ENCODE measurements at places on chromosomes 12 and 14. TPM values are rescaled to one million over a fixed set of nuclear protein-coding genes. Genes with fewer than 3 reads are reported as not detected.
A peak's percentile ranks its signal among the peaks of the same experiment; 100 is the strongest.

- no peaks in the 10 kb centered on the region for H3K36me3 ChIP-seq
- no peaks in the 10 kb centered on the region for H3K27me3 ChIP-seq
- DNase-seq = no peak
- no peak overlapping the region for H3K27ac ChIP-seq
These were observed 45.8 kb upstream of the FGD4 start for GRCh38 chr12:32353540-32353939.

Gene YAF2
- 54.5 TPM for polyA plus RNA-seq

DNA sequence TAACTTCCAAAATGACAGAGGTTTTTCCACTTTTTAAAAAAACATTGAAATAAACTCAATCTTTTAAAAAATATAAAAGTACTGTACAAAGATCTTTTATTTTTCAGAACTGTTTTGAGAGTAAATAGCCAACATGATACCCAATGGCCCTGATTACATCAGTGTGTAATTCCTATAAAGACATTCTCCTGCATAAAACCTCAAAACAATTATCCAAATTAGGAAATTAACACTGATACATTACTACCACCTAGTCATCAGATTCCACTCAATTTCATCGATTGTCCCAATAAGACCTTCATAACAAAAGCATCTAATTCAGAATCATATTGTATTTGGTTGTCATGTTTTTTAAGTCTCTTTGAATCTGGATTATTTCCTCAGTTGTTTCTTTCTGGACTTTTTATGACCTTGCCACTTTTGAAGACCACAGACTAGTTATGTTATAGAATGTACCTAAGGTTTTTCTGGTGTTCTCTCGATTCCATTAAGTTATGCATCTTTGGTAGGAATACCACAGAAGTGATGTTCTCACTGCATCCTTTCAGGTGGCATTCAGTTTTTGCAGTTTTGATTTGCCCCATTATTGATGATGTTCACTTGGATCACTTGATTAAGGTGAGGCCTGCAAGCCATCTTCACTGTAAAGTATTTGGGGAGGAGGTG is 4.0 kb upstream of the YEATS4 start:
- H3K36me3 ChIP-seq = no peaks in the 10 kb centered on the region
- H3K27me3 ChIP-seq = no peaks in the 10 kb centered on the region
- H3K4me3 ChIP-seq = no peak overlapping the region
- DNase-seq = no peak
- H3K27ac ChIP-seq = no peak overlapping the region
- H3K4me1 ChIP-seq = peaks cover 7% of the 10 kb centered on the region

- no peaks in the 10 kb centered on the region for H3K27me3 ChIP-seq
- H3K4me3 ChIP-seq = no peak overlapping the region
- no peaks in the 10 kb centered on the region for H3K36me3 ChIP-seq
- peaks cover 29% of the 10 kb centered on the region for H3K4me1 ChIP-seq
- H3K27ac ChIP-seq = peak overlapping the region; percentile 42
- DNase-seq = no peak
These were observed 62.5 kb upstream of the PYGL start for GRCh38 chr14:51006781-51007211.

Gene TMPRSS12
- polyA plus RNA-seq = not detected

Gene KLHL33
- polyA plus RNA-seq = 0.04 TPM

DNA sequence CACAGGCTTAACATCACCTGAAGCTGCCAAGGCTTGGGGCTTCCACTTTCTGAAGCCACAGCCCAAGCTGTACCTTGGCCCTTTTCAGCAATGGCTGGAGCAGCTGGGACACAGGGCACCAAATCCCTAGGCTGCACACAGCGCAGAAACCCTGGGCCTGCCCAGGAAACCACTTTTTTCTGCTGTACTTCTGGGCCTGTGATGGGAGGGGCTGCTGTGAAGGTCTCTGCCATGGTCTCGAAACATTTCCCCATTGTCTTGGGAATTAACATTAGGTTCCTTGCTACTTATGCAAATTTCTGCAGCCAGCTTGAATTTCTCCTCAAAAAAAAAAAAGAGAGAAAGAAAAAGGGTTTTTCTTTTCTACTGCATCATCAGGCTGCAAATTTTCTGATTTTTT is 219.1 kb downstream of the RPL10L start:
- no peaks in the 10 kb centered on the region for H3K27me3 ChIP-seq
- no peak overlapping the region for H3K4me3 ChIP-seq
- no peak overlapping the region for H3K27ac ChIP-seq
- no peaks in the 10 kb centered on the region for H3K36me3 ChIP-seq
- DNase-seq = no peak
- no peaks in the 10 kb centered on the region for H3K4me1 ChIP-seq

- no peak overlapping the region for H3K27ac ChIP-seq
- H3K4me1 ChIP-seq = peaks cover 26% of the 10 kb centered on the region
- DNase-seq = no peak
- no peaks in the 10 kb centered on the region for H3K27me3 ChIP-seq
- no peak overlapping the region for H3K4me3 ChIP-seq
These were observed 27.0 kb upstream of the AKAP5 start for GRCh38 chr14:64438181-64438841.

- H3K36me3 ChIP-seq = no peaks in the 10 kb centered on the region
- peak; percentile 56 for DNase-seq
- peak overlapping the region; percentile 84 for H3K4me3 ChIP-seq
- H3K4me1 ChIP-seq = peaks cover 13% of the 10 kb centered on the region
These were observed 1.1 kb downstream of the LRP6 start for GRCh38 chr12:12265571-12266388.

- H3K27me3 ChIP-seq = peaks cover 6% of the 10 kb centered on the region
- no peaks in the 10 kb centered on the region for H3K4me1 ChIP-seq
These were observed 75.1 kb downstream of the NRXN3 start for GRCh38 chr14:78245238-78245637.

- peaks cover 9% of the 10 kb centered on the region for H3K36me3 ChIP-seq
- H3K4me1 ChIP-seq = no peaks in the 10 kb centered on the region
- H3K27ac ChIP-seq = no peak overlapping the region
- no peak overlapping the region for H3K4me3 ChIP-seq
- no peak for DNase-seq
- H3K27me3 ChIP-seq = no peaks in the 10 kb centered on the region
These were observed 43.9 kb upstream of the TESC start for GRCh38 chr12:117143008-117143532.

DNA sequence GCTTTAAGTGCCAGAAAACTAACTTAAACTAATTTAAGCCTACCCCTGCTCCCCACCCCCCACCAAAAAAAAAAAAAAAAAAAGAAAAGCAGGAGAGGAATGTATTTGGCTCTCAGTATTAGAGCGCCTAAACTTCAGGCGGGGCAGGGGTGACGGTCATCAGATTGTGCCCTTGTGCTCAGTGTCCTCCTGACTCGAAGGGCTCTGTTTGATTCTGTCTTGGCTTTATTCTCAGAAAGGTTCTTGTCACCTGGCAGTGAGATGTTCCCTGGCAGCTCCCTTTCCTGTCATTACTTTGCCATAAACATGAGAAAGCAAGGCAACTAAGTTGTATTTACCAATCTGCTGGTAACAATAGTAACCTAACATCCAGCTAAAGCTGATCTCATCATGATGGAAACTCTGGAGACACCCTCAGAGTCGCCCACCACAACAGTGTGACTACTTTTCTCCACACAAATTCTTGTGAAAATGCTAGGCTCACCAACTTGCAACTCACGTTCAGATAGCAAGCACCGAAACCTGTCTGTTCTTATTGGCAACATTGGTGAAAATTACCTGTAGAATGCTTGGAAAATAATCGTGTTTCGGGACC is 39.0 kb upstream of the WNK1 start:
- H3K27me3 ChIP-seq = no peaks in the 10 kb centered on the region
- H3K27ac ChIP-seq = peak overlapping the region; percentile 41
- no peak for DNase-seq

- no peaks in the 10 kb centered on the region for H3K4me1 ChIP-seq
- no peaks in the 10 kb centered on the region for H3K36me3 ChIP-seq
- H3K27me3 ChIP-seq = peaks cover 11% of the 10 kb centered on the region
- no peak overlapping the region for H3K4me3 ChIP-seq
- no peak overlapping the region for H3K27ac ChIP-seq
These were observed 137.5 kb downstream of the CNTN1 start for GRCh38 chr12:40829738-40830144.

DNA sequence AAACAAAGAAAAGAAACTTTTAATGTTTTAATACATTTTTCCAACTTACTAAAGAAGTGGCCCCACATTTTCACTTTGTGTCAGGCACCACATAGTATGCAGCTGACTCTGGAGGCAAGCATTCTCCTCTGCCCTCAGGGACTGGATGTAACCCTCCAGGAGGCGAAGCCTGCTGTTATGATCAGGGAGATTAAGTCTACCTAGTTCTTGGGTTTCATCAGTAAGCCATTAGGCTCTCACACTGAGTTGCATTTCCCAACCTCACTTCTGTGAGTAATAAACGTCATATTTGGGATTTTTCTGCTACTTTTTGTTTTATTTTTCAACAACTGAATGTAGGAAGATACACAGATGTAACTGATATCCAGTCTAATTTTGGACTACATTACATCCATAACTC is 101.2 kb upstream of the LRFN5 start:
- no peak overlapping the region for H3K27ac ChIP-seq
- H3K36me3 ChIP-seq = no peaks in the 10 kb centered on the region
- H3K27me3 ChIP-seq = no peaks in the 10 kb centered on the region
- DNase-seq = no peak

- no peaks in the 10 kb centered on the region for H3K4me1 ChIP-seq
- H3K27me3 ChIP-seq = no peaks in the 10 kb centered on the region
- DNase-seq = no peak
- no peaks in the 10 kb centered on the region for H3K36me3 ChIP-seq
- no peak overlapping the region for H3K4me3 ChIP-seq
These were observed 20.0 kb upstream of the KDM2B start for GRCh38 chr12:121600702-121601336.

Gene KRT80
- not detected for polyA plus RNA-seq

All from cardiac muscle cell (in vitro differentiated cells and primary cell).